ENCODE measurements at places on chromosomes 2 and 18. TPM values are rescaled to one million over a fixed set of nuclear protein-coding genes. Genes with fewer than 3 reads are reported as not detected.

GRCh38 chr2:231295363-231295655, 96.9 kb downstream of the ARMC9 start:
- DNase-seq: no peak

- no peak for DNase-seq
These were observed 50.5 kb upstream of the NT5C1B start for GRCh38 chr2:18639756-18640453.

- DNase-seq: no peak
These were observed 204.1 kb upstream of the HAAO start for GRCh38 chr2:42996528-42996927.

GRCh38 chr18:33020877-33021276, 248.1 kb upstream of the KLHL14 start:
- DNase-seq: no peak

GRCh38 chr2:239715202-239715601, 309.9 kb downstream of the NDUFA10 start:
- DNase-seq: no peak

DNA sequence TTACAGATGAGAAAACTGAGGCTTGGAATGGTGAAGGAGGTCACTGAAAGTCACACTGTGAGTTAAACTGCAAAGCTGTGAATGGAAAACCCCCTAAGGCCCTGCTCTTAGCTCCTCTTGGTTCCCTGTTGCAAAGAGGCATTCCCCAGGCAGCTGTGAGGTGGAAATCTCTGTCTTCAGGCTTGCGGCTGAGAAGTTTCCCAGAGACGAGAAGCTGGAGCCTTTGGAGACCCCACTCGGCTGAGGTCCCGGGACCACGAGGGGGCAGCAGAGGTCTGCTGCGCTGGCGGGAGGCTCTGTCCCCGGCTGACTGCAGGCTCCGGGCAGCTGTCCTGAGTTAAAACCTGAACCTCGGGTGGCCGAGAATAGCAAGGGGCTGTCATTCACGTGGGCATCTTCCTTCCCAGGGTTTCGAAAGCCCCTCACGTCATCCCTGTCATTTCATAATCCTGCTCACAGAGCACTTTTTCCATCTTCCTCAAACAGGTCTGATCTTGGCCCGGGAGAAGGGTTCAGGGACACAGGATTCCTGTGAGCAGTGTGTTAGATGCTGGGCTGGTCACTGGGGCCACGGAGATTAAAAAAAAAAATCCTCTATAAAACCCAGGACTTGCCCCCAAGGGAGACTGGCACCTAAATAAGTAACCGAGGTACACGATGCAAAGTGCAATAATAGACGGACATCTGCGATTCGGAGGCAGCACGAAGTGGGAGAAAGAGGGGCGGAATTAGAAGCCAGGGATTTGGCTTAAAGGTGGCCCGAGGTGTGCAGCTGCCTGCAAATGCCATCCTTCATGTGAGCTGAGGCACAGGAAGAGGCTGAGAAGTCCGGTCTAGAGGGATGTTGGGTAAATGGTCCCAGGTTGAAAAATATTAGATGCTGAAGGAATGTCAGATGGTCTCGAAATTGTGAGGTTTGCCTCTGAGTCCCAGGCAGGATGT, 24.6 kb upstream of the ATOH8 start:
- DNase-seq: peak; percentile 77

- no peak for DNase-seq
These were observed 63.3 kb upstream of the SMAD7 start for GRCh38 chr18:49013961-49014604.

Gene ITPRIPL1
- total RNA-seq: 0.73 TPM

Gene ZFAND2B
- total RNA-seq: 43.2 TPM

DNA sequence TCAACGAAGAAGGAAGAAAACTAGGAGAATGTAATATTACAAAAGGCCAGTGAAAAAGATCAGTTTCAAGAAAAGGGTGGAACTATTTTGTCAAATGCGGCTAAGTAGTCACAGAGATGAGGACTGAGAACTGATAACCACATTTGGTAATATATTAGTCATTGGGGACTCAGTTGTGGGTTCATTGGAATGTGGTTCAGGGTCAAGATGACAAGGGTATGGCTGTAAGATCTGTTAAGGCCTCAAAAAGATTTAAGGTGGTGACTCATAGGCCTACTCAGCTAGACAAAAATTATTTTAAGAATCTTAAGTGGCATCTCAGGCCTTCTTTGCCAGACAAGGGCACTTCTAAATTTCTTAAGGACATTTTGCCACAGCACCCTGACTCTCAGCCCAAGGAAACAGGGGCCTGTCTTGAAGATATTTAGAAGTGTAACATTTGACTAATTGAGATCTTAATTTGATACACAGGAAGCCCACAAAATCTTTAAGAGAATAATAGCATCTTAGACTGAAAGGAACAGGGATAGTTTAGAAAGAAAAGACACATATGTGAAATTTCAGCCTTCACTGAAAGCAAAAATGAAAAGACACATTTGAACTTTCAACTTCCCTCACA, 81.3 kb downstream of the STRADB start:
- DNase-seq: peak; percentile 94

DNA sequence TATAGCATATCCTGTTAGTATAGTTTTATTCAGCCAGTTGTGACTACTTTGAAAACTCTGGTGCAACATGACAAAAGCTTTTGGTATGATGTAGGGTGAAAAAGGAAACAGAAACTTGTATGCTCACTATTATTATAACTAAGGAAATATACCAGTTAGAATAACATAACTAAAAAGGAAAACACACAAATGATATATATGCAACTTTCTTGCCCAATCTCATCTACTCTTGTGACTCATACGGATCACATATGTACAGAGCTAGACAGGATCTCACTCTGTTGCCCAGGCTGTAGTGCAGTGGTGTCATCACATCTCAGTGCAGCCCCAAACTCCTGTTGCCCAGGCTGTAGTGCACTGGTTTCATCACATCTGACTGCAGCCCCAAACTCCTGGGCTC, 12.4 kb upstream of the TLK1 start:
- no peak for DNase-seq

DNA sequence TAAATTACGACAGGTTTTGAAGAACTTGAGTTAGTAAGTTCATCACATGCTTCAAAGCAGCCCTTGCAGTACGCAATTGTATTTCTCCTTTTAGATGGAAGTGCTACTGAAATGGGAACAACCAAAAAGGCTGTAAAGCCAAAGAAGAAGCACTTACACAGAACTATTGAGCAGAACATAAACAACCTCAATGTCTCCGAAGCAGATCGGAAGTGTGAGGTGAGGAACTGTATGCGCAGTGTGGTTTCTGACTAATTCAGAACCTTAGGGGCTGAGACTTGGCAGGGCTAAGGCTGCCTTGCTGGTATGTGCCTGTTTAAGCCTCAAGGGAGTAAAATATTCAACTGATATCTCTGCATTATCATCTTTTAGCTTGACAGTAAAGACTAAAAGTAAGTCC, 8.4 kb downstream of the NCAPH start:
- no peak for DNase-seq

DNA sequence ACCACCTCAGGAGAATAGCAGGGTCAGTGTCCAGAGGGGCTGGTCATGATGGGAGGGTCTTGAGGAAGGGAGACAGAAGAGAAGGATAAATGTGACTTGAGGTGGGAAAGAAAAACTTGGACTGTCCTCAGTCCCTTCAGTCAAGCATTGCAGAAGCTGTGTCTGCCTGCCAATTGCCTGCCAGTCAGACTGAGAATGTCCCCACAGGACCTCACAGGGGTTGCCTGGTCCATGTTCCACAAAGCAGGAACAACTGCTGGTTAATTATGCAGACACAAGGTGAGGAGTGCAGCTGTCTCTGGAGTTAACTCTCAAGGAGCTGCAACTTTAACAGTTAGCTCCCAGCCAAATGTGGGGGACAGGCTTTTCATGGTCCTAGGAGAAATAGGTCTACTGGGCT, 75.7 kb downstream of the TRIM43 start:
- DNase-seq: no peak

GRCh38 chr18:3163968-3164367, 55.8 kb downstream of the MYOM1 start:
- DNase-seq: no peak

DNA sequence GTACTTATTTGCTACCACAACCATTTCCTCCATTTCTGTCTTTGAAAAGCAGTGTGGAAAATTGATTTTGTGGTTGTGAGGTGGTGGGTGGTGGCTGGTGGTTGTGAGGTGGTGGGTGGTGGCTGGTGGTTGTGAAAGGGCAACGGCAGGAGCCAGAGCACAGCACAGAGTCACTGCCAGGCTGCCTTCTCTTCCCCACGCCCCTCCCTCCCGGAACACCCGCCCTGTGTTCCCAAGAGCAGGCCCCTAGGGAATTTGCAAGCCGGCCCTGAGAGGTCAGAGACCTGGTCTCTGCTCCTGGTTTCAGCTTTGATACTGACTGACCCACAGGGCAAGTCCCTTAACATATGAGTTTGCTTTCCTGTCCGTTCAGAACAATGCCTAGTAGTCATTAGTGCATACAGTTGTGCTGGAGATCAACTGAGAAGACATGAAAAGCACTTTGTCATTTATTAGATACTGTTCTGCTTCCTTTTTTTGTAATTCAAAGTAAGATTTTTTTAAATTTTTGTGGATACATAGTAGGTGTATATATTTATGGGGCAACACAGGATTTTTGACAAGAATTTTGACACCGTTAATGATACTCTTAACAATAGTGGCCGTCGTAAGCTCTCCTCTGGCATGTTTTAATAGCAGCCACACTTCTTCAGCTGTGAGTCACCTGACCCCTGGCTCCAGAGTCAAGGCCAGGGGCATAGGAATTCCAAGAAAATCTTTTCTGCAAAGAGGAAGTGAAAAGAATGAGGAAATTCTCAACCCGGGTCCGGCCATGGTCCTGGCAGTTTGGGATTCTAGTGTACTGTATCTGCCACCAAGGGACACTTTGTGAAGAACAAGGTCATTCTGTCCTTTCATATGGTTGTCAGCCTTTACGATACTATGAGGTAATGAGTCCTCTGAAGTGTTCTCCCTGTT, 53.2 kb downstream of the ITGA6 start:
- DNase-seq: no peak

- DNase-seq: peak; percentile 40
These were observed 332.1 kb downstream of the AGPS start for GRCh38 chr2:177724398-177725287.

Gene LMAN1
- 72.2 TPM for total RNA-seq

Gene STK11IP
- total RNA-seq: 17.1 TPM

Gene TTN
- 0.03 TPM for total RNA-seq

GRCh38 chr2:10700078-10700803, 10.5 kb upstream of the NOL10 start:
- no peak for DNase-seq

Gene SCN9A
- total RNA-seq: 1.8 TPM

DNA sequence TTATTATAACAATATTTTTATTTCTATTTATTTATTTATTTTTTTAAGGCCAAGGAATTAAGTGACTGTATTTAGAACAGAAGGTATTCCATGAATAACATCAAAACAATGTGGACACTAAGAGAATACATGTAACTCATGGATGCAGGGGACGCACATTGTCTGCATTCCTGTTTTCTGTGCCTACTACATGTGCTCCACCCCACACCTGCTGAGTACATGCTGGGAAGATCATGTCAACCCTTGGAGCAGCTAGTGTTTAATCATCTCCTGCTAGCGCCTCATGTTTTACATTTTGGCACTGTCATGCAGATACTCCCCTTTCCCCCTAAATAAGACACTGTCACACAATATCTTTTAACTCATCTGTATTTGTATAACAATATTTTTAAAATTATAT, 29.3 kb downstream of the DPYSL5 start:
- DNase-seq: no peak

DNA sequence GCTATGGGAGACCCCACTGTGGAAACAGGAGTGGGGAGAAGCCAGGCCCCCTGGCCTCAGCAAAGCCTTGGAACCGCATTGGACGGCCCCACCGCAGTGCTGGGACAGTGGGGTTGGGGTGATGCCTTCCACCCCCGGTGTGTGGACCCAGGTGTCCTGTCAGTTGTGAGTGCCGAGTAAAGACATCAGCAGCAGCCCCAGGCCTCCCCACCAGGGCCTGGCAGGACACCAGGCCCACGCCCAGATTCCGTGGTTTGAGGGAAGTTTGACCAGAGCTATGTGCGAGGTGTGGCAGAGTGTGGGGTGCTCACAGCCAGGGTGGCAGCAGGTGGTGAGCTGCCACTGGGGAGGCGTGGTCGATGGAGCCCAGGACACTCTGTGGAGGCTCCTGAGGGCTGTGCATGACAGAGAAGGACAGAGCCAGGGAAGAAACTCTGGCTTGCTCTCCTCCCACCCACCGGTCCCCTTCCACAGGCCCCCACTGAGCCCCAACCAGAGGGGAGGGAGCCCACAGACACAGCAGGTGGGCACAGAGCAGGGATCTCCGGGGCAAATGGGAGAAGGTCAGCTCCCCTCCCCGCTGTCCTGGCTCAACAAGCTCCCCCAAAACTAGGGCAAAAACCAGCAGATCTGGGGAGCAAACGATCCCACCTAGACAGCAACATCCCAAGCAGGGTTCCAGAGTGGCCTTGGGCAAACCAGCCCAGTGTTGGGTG, 69.1 kb downstream of the TWIST2 start:
- no peak for DNase-seq

Gene PNO1
- 33.9 TPM for total RNA-seq

Gene TTR
- not detected for total RNA-seq

DNA sequence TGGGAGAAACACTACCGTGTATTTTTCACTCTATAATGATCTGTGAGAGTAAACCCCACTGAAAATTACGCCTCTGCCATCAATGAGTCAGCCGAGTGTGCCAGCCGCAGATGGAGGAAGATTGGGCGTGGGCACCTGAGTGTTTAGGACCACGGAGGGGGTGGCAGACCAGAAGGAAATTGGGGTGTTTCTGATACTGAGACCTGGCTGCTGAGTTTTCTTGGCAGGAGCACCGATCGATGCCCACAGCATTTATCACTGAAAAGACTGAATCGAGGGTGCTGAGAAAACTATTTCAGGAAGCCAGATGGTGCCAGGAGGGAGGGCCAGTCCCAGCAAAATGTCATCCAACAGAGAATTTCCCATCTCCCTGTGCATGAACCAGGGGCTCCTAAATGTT, 91.9 kb upstream of the TPO start:
- DNase-seq: no peak

Gene FABP1
- total RNA-seq: not detected

- DNase-seq: no peak
These were observed 53.7 kb downstream of the HS1BP3 start for GRCh38 chr2:20596973-20597859.

DNA sequence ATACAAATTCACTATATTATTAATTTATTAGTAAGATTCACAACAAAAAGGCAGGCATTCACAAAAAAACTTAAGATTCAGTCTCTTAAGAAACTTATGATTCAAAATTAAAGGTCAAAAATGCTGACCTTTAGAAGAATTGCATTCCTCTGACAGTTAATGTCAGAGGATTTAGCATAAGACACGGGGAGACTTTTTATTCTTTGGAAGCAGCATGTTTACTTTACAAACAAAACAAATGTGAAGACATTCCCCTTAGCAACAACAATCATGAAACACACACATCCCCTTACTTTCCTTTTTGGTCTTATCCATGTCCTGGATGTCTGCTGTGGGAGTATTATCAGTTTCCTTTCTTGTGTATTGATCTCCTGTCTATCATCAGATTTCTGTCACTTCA, 117.1 kb downstream of the RAD51AP2 start:
- DNase-seq: no peak

Gene AGBL5
- 20.6 TPM for total RNA-seq

Gene NCKAP5
- 0.47 TPM for total RNA-seq

Data from HT1080 (cell line).